ENCODE measurements at places on chromosomes 7 and 10.

DNA sequence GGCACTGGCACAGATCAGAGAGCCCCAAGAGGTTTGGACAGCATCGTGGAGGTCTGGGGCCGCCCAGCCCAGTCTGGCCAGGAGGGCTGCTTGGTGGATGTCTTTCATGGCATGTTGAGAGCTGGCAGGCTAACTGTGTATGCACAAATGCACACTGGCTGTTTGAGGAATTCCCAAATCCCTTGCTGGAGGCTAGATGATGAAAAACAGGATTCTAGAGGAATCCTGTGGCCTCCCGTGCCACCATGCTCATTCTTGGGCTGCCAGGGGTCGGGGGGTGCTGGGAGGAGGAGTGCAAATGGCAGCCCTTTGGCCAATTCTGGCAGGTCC lies 26.5 kb downstream of the LEP start:
- no peak for DNase-seq

- DNase-seq: no peak
These were observed 3.3 kb upstream of the COPS6 start for GRCh38 chr7:100085515-100085914.

- DNase-seq: no peak
These were observed 12.3 kb downstream of the CNPY1 start for GRCh38 chr7:155533827-155534690.

- DNase-seq: no peak
These were observed 1.0 kb downstream of the NPM3 start for GRCh38 chr10:101781984-101782810.

GRCh38 chr7:76063114-76063513 lies 15.2 kb downstream of the MDH2 start:
- DNase-seq: no peak

Data from anterior cingulate cortex (tissue), 58 donors.